Femur (tissue), 1 donor: ENCODE measurements at places on chromosomes 7 and 10.

GRCh38 chr10:80414142-80414895 lies 6.0 kb downstream of the PRXL2A start:
- DNase-seq, result no peak

DNA sequence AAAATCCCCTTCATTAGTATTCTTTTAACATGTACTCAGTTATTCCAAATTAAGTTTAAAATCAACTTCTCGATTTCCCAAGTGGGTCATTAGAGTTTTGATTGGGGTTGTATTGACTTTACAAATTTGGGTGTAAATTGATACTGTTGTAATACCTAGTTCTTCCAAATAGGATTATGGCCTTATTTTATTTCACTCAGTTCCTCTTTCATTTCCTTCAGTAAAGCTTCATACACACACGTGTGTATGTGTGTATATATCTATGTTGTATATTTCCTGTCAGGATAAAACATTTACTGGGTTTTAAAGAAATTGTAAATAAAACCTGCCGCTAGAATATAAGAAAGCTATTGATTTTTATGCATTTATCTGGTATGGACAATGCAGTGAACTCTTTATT lies 15.9 kb downstream of the YME1L1 start:
- DNase-seq, result no peak

GRCh38 chr7:32145911-32146310 lies 75.7 kb upstream of the PDE1C start:
- DNase-seq, result no peak

DNA sequence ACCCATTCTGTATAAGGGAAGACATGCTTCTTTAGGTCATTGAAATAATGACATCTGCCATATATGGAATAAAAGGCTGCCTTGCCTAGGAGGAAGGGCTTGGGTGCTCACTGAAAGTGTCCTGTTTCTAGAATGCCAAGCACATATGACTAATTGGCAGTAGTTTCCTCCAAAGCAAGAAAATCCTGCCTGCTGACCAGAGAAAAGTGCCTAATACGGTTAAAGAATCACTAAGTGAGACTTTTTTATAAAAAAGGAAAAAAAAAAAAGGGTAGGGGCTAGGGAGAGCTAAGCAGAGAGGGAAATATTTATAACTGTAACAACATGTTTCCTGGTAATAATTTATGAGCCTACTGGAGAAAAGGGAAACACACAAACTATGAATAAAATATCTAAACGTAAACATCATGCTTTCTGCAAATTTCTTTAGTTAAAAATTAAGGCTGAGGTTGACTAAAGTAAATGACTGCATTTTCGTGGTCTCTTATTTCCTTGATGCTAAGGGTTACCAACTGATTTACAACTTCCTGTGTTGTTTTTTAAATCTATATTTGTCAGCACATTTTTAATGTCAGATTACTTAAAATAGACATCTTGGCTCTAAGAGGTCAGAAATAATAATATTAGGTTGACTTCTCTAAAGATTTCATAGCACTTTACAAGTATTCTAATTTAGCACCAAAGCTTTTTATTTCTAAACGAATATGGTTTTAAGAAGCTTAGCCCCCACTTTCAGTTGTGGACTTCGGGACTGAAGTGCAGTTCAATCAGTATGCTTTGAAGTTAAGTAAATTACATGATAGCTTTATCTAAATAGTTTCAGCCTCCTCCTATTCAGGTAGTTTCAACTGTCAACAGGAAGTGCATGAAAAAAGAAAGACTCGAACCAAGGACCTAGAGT lies 89.6 kb downstream of the CABCOCO1 start:
- DNase-seq, result no peak

- no peak for DNase-seq
Observed at GRCh38 chr10:90604636-90605035, 253.2 kb downstream of the HTR7 start.

DNA sequence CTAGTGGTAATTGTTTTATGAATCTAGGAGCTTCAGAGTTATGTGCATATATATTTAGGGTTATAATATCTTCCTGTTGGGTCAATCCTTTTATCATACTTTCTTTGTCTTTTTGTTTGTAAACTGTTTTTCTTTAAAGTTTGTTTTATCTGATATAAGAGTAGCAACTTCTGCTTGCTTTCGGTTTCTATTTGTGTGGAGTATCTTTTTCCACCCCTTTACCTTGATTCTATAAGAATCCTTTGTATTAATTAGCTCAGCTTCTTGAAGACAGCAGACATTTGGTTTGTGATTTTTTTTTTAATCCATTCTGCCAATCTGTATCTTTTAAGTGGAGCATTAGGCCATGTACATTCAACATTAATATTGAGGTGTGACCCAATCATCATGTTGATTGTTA lies 9.3 kb downstream of the CASP7 start:
- no peak for DNase-seq

GRCh38 chr7:92366730-92367129 lies 80.6 kb upstream of the GATAD1 start:
- no peak for DNase-seq

DNA sequence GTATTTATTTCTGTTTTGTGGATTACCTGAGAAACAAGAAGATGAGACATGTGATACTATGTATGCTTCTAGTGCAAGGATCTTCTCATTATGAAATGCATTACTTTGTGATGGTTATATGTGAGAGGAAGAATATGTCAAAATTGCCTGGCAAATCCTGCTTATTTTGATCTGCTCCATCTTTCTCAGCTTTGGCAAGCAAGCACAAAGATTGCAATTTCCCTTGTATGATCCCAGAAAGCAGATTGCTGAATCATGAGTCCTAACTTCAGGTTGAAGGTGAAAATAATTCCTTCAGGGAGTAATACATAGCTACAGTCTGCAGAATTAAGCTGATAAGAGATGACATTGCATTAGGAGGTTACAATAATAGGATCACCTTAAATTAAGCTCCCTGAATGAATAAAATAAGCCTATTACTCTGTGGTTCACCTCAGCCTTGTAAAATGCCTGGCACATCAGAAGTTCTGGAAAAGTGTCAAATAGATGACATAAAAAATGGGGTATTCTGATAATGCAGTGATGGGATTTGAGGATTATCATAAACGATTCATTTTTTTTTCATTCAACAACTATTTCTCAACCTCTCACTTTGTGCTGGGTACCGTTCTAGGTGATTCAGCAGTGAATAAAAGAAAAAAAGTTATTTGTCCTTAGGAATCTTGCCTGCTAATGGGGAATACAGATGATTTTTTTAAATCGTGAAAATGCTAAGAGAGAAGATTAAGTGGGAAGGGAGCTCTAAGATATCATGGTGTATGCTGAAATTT lies 120.7 kb downstream of the CHN2 start:
- no peak for DNase-seq

GRCh38 chr7:55420530-55420929 lies 55.4 kb downstream of the LANCL2 start:
- no peak for DNase-seq

GRCh38 chr7:2715341-2716231 lies 27.6 kb downstream of the AMZ1 start:
- no peak for DNase-seq

DNA sequence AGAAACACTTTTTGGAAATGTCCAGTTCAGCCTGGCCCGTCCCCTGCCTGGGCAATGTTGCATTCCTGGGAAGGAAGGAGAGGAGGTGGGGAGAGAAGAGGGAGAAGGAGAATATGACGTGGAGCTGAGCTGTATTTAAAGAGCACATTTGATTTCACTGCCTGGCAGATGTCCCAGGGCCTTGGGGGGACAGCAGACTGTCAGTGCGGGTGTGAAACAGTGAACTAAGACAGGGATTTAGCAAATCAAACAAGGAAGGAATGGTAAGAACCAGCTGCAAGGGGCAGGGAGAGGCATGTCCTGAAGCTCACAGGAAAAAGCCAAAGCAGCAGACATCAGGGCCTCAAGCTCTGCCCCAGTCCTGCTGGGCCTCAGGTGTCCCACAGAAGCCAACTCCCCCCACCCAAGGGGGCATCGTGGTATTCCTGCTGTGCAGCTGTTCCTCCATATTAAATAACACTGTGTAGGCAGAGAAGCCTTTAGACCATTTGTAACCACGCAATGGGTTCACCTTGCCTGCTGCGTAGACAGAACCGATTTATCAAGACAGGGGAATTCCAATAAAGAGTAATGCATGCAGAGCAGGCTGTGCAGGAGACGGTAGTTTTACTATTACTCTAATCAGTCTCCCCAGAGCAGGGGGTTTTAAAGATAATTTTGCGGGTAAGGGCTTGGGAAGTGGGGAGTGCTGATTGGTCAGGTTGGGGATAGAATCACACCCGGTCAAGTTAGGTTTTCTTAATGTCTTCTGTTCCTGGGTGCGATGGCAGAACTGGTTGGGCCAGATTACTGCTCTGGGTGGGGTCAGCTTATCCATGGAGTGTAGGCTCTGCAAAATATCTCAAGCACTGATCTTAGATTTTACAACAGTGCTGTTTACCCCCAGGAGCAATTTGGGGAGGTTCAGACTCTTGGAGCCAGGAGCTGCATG lies 18.3 kb downstream of the LEP start:
- peak; percentile 31 for DNase-seq

DNA sequence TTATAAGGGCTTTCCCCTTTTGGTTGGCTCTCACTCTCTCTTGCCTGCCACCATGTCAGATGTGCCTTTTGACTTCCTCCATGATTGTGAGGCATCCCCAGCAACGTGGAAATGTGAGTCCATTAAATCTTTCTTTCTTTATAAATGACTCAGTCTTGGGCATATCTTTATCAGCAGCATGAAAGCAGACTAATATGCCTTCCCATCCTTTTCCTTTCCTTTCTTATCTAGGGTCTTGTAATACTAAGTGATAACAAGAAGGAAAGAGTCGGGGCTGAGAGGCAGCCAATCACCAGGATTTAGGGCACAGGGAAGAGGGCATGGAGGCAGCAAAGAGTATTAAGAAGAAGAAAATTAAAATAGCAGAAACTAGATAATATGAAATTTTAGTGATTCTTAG lies 62.0 kb upstream of the JCAD start:
- no peak for DNase-seq

DNA sequence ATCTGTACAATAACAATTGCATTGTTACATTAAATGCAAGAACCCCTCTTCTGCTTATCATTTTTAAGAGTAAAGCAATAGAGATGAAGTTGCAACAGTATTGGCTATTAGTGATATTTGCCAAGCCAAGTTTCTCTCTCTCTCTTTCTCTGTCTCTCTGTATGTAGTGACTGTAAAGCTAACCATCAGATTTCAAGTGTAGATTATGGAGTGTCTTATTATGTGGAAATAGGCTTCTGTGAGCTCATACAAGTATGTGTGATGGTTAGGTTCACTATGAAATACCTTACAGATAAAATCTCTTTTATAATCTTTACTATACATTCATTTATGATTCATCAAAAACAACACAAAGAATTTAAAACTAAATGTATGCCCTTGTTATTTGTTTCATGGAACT lies 28.6 kb upstream of the NRP1 start:
- DNase-seq, result no peak

- no peak for DNase-seq
Observed at GRCh38 chr10:72847681-72848080, 45.9 kb upstream of the OIT3 start.

DNA sequence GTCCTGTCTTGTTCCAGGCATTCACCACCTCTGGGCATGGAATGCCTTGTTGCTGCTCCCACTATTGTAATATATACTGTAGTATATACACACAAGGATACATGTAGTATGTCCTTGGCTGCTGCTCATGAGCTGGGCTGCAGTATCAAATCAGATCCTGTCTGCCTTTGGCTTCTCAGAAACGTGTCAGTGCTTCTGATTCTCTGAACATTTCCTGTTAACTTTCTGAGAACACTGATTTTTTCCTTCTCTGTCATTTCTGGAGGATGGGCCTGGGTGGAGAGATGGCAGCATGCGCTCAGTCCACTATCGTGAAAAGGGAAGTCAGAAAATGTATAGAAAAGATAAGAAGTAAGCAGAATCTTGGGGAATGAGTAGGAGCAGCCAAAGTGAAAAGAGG lies 12.2 kb downstream of the SFTPA2 start:
- DNase-seq, result no peak

DNA sequence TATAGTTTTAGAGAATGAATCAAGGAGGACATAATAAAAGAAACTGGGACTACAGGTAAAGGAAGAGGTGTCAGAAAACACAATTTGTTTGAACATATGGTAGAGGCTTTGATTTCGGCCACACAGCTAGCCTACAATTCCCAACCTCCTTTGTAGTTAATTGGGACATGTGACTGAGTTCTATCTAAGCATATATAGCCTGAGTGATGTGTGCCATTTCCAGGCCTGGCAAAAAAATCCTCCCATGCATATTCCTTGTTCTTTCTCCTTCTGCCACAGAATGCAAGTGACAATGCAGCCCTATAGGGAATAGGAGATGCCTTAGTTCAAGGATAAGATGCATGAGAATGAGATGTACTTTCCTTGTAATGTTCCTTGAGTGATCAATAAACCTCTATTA lies 590.7 kb upstream of the STEAP1 start:
- DNase-seq, result no peak

DNA sequence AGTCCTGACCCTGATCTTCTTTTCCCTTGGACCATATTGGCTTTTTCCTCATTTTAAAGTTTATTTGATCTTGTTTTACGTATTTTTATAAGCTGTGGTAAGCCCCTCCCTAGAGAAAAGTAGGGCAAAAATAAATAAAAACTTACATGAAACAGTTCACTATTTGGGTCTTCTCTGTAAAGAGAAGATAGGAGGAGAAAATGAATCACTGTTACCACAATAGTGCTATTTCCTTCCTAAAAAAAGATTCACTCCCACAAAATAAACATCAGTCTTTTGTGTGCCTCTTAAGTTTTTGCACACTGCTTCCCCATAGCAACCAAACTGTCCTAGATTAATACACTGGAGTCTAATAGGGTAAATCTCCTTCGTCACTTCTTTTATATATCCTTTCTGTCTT lies 1.4 kb upstream of the SVIL start:
- no peak for DNase-seq

DNA sequence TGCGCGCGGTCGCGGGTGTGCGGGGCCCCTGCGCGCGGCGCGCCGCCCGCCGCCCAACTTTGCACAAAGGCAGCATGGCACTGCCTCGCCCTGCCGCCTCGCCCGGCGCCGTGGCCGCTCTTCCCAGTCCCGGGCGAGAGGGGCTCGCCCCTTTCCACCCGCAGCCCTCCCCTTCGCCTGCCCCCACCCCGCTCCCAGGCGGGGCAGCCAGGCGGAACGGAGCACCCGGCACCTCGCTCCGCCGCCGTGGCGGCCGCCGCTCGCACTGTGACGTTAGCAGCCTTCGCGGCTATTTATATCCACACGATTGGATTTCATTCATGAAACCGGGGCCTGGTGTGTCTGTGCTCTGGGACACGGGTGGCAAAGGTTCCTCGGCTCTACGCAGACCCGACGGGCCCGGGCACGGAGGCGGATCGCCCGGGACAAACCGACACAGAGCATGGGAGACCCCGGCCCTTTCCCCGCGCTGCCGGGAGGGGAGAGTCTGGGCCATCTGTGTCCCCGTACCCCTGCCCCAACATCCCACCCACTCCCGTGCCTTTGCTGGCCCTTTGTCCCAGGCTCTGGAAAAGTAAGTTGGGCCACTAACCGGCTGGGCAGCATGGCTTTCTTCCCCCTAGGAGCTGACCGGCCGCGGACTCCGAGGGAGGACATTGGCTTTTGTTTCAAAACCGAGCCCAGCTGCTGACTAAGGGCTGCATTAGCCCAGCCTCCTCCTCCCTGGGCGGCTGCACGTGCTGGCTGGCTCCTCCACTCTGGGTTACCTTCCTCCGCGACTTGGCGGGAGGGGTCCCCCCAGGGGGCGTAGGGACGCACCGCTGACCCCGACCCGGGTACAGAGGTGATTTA lies at the start of gene RHOBTB1:
Gene RHOBTB1 (minus strand): TSS at position 128 of the 852 bp plus-strand sequence. CDS start 32,643 bp downstream, outside the sequence.
- DNase-seq, result peak; percentile 92

GRCh38 chr10:86102451-86102850 lies 264.1 kb downstream of the GRID1 start:
- DNase-seq, result no peak
